Putamen (tissue), 1 donor: ENCODE measurements at places on chromosomes 6 and 20.

- no peak for DNase-seq
Measured at GRCh38 chr20:46631212-46631869, 19.9 kb downstream of the SLC13A3 start.

GRCh38 chr6:47308198-47308517, 1.5 kb downstream of the TNFRSF21 start:
- no peak for DNase-seq

DNA sequence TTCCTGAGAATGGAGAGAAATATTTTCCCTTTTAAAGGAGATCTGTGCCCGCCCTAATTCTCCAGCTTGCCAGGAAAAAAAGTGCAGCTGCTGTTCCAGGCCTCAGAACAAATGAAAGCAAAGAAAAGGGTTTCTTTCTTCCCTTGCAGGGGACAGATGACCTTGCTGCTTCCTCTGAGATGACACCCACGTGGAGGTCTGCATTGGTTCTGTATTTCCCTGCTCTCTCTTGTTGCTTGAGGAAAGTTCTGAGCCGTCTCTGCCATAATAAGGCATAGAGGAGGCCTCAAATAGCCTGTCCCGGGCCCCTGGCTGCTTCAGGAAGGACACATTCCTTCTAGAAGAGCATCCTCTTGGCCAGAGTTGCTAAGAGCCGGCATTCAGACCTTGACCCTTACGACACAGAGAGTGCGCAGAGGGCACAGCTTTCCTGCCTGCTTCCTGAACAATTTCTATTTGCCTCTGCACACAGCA, 501.8 kb upstream of the SULF2 start:
- DNase-seq: no peak

DNA sequence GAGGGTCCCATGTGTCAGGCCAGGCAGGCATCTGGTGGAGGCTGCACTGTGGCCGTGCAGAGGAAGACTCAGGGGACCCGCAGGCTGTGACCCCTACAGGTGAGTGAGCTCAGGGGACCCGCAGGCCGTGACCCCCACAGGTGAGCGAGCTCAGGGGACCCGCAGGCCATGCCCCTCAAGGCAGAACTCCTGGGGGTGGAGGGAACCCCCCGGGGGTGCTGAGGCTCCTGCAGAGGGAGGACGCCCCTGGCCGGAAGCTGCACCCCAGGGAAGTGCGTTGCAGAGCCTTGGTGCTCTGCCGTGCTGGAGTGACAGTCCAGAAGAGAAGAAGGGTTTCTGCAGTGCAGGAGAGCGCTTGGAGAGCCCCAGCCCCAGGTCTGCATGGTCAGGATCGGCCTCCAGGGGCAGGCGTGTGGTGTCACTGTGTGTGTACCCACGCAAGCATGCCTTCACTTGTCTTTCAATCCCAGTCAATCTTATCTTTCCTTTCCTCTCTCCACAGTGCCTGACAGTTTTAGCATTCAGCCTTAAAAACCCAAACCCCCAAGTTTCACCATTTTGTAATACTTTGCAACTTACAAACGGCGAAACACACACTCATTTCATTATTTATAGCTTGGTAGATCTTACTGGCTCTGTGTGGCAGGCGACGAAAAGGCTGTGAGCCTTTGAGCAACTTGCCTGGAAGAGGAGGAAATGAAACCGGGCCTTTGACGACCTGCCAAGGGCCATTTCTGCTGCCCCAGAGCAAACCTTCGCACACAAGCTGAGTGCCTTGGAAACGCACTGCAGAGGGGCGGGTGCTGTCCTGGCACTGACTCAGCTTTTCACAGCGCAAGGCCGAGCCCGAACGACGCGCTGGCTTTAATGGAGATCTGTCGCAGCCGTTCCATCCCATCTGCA, 101.4 kb upstream of the AGPAT4 start:
- DNase-seq: peak; percentile 59

DNA sequence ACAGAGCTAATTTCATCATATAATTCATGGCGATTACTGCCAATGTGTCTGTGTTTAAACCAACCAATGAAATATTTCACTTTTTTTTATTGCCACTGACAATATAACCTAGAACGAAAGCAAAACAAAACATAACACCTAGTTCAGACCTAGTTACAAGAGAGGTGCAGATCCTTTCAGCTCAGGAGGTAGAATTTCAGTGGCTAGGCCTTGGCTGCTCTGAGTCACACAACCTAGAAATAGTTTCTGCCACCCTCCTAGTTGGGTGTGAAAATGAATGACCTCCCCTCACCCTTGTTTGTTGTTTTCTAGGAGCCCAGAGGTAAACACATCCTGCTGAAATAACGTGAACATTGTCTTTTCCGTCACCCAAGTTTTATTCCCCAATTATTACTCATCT, 356.3 kb downstream of the HTR1B start:
- no peak for DNase-seq

DNA sequence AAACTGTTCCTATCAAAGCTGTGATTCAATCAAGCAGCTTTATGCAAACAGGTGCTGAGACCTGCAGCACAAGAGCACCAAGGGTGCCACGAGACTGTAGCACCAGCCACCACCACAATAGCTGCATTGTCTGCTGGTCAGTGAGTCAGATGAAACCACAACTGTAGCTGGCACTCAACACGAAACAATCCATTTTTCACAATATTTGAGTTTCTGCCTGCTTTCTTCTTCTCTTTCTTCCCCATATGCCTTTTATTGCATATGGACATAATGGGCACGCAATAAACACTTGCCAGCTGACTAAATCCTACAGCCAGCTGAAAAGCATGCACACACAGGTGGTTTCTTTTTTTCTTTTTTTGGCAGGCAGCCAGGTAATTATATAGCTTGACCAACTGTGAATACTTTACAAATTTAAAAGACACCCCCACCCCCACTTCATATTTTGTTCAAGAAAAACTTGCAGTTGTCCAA, 16.6 kb downstream of the SLC2A12 start:
- DNase-seq: peak; percentile 82

GRCh38 chr6:10170816-10171215, 244.1 kb downstream of the TFAP2A start:
- no peak for DNase-seq

DNA sequence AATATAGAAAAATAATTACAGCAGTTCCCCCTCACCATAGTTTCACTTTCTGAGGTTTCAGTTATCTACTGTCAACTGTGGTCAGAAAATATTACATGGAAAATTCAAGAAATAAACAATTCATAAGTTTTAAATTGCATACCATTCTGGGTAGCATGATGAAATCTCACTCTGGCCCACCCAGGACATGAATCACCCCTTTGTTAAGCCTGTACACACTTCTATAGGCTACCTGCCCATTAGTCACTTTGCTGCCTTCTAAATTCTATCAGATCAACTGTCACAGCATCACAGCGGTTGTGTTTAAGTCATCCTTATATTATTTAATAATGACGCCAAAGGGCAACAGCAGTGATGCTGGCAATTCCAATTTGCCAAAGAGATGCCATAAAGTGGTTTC, 140.3 kb upstream of the RUNX2 start:
- no peak for DNase-seq
